Foreskin keratinocyte (primary cell): ENCODE measurements at places on chromosomes 4 and X. TPM values are rescaled to one million over a fixed set of nuclear protein-coding genes. Genes with fewer than 3 reads are reported as not detected.

Gene KLHL13
- total RNA-seq, result 5.2 and 6.5 TPM in 2 replicates

Gene GAGE13
- not detected in 2 replicates for total RNA-seq

Gene CT47B1
- total RNA-seq, result not detected in 2 replicates

Gene MCTS1
- total RNA-seq, result 58.1 and 63.1 TPM in 2 replicates

Gene NLGN4X
- total RNA-seq, result 0.04 and 0.27 TPM in 2 replicates

Gene SCML2
- 2.0 TPM in 2 replicates for total RNA-seq

Gene NKRF
- total RNA-seq, result 12.8 and 13.8 TPM in 2 replicates

Gene PDGFRA
- 0.07 TPM in 1 of 2 replicates, not detected in the other for total RNA-seq

Gene NIPAL1
- total RNA-seq, result 16.2 and 17.0 TPM in 2 replicates

Gene GCNA
- total RNA-seq, result 0.39 and 0.41 TPM in 2 replicates

Gene THAP9
- total RNA-seq, result 1.6 and 1.8 TPM in 2 replicates

Gene TMSB15C
- 1.1 and 1.8 TPM in 2 replicates for total RNA-seq

Gene CISD2
- total RNA-seq, result 41.9 and 44.2 TPM in 2 replicates

Gene KLKB1
- total RNA-seq, result not detected in 2 replicates

Gene GATB
- total RNA-seq, result 20.9 and 21.4 TPM in 2 replicates

Gene CYBB
- 0.03 TPM in 1 of 2 replicates, not detected in the other for total RNA-seq

Gene FGFRL1
- total RNA-seq, result 6.0 and 6.6 TPM in 2 replicates

Gene FAM9C
- not detected in 2 replicates for total RNA-seq

Gene TMPRSS11D
- total RNA-seq, result 0.17 and 0.99 TPM in 2 replicates

Gene BTC
- total RNA-seq, result 0.27 and 0.46 TPM in 2 replicates

Gene LPAR4
- total RNA-seq, result not detected in 2 replicates

Gene ERAS
- not detected in 2 replicates for total RNA-seq

Gene NSG1
- total RNA-seq, result 20.2 and 28.1 TPM in 2 replicates

Gene PCDH7
- 34.5 and 43.2 TPM in 2 replicates for total RNA-seq

Gene SOWAHD
- total RNA-seq, result 0.07 TPM in 1 of 2 replicates, not detected in the other

Gene PORCN
- 30.6 and 60.1 TPM in 2 replicates for total RNA-seq

Gene PGAM4
- total RNA-seq, result not detected in 2 replicates

Gene GPR119
- total RNA-seq, result not detected in 2 replicates

Gene GYPB
- total RNA-seq, result not detected in 2 replicates

Gene RS1
- not detected in 2 replicates for total RNA-seq

Gene AKAP14
- total RNA-seq, result not detected in 2 replicates

Gene PTTG2
- total RNA-seq, result not detected in 2 replicates

Gene MAGEB1
- not detected in 2 replicates for total RNA-seq

Gene PLS3
- total RNA-seq, result 292 and 305 TPM in 2 replicates

Gene SYP
- total RNA-seq, result 0.20 and 0.28 TPM in 2 replicates

Gene SAP30
- 13.9 and 18.6 TPM in 2 replicates for total RNA-seq

Gene PFKFB1
- total RNA-seq, result 0.17 and 0.18 TPM in 2 replicates
